ENCODE measurements at places on chromosomes 1 and 21. TPM values are rescaled to one million over a fixed set of nuclear protein-coding genes. Genes with fewer than 3 reads are reported as not detected.

GRCh38 chr1:226388131-226388530, 19.8 kb downstream of the PARP1 start:
- no peak for DNase-seq

DNA sequence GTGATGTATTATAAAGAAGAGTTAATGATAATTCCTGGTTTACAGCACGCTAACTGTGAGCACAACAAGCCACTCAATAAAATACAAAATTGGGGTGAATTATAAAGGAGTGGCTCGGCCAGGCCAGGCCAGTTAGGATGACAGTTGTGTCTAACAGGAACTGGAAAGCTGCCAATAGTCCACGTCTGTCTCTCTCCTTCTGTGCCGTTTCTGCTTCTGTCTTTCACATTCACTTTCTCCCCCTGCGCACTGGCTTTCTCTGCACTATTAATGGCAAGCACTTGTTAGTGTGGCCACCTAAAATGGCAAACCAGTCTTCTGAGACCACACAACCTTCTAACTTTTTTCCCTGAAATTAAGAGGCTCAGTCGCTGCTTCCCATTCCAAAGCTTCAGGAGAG, 394.3 kb downstream of the NTNG1 start:
- DNase-seq, result no peak

DNA sequence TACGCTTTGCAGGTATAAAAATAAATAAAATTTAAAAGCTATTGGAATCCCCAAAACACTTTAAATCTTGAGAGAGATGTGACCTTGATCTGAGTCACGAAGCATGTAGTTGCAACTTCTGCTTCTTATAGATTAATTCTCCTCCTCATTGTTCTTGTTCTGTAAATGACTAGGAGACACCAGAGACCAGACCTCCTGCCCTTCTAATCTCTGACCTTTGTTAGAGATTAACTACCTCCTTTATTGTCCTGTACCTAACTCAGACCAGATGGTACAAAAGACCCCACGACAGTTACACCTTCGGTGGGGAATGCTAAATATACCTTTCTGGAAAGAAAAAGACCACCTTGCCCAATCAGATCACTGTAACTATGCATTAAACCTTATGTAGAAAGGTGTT, 76.9 kb upstream of the NEK2 start:
- DNase-seq, result no peak

DNA sequence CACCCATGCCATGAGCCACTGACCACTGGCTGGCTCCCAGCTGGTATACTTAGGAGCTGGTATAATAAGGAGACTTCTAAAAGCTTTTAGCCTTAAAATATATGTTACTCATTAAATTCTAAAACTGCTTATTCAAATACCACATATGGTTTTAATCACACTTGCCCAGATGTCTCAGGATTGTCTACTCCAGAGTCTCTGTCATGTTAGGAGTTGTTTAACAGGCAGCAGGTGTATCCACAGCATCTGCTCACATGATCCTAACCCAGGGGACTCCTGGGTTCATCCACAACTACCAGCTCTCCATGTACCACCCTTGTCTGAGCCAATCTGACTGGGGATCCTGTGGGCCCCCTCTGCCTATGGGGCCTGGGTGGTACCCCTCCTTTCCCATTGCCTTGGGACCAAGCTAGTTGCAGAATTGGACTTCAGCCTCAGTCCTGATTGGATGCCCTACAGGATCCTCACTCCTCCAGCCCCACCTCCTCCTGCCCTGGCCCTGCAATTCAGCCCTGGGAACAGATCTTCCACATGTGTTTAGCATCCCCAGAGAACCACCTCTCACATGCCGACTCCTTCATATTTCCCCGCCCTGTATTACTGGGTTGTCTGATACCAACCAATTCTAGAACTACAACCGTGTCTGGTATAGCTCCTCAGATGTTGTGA, 61.3 kb downstream of the BCAR3 start:
- DNase-seq, result no peak

SPRR4 gene
- polyA plus RNA-seq, result not detected

- DNase-seq, result no peak
Observed at GRCh38 chr21:43034101-43034500, 41.5 kb downstream of the CBS start.

- DNase-seq, result no peak
Observed at GRCh38 chr1:22031214-22031962, 21.1 kb upstream of the CDC42 start.

ECM1 gene
- 40.8 TPM for polyA plus RNA-seq

CACNA1S gene
- polyA plus RNA-seq, result not detected

MNDA gene
- polyA plus RNA-seq, result 3.2 TPM

GRCh38 chr21:25907573-25908275, 173.0 kb downstream of the GABPA start:
- no peak for DNase-seq

GRCh38 chr1:7616076-7616832, 154.8 kb upstream of the VAMP3 start:
- DNase-seq, result no peak

DNA sequence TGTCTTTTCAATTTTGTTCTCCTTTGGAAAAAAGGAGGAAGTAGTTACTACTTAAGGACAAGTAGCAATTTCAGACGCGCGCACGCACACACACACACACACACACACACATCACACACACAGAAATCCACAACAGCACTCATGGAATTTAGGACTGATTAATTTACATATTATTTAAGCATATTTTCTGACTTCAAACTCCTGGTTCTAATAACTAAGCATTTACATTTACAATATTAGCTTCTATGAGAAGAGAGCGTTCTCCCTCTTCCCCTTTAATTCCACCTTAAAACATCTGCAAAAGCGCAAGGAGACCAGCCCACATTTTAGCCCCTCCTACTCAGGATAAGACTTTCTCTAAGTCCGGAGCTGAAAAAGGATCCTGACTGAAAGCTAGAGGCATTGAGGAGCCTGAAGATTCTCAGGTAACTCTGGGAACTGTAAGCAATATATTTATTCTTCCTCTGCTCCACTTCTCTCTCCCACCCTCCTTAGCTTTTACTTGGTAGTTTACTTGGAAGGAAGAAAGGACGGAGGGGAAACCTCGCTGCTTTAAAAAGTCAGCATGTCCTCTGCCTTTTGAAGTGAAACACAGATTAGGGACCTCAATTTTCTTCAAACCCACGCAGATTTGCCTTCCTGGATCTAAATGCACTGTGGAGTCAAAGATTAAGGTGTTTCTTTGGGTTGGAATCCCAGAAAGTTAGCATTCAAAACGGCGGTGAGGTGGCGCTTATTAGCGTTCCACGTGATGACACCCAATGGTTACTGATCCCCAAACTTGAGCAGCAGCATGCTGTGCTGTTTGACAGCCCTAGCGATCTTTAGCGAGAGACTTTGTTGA, at the start of gene PLA2G4A:
PLA2G4A (plus strand) TSS at position 339 of the 844 bp plus-strand sequence. CDS start 25,406 bp downstream, outside the sequence.
- peak; percentile 69 for DNase-seq

DNA sequence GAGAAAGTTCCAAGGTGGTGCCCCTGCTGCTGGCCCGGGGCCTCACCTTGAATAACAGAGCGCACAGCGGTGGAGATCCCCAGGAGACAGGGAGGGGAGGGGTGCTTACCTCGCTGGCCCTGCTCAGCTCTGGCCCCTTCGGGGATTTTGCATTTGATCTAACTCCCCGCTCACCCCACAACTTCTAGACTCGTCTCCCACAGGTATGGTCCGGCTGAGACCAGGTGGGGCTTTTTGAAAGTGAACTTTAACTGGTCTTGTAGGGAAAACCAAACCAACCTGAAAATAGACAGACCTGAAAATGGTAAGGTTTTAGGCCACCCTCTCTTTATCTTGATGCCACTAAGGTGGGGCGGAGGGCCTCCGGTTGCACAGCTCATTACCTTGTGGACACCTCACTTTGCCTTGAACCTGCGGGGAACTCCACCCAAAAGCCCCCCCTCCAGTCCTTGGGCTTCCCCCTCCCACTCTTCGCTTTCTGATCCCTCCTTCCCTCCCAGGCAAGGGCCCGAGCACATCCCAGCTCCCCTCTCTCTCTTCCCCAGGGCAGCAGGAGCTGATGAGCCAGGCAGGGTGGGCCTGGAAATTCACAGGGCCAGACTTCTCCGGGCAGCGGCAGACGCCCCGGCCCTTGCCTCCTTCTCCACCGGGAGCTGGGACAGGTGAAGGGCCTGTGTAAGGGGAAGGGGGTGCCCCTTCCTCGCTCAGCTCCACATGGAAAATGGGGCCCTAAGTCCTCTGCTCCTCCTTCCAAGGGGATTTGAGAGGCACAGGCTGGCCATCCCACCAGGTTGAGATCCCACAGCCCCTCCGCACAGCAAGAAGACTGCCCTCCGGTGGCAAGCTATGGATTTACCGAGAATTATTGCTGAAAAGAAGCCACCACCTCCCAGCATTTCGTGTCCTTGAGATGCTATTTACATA, 16.1 kb downstream of the TNFRSF8 start:
- DNase-seq, result no peak

DNA sequence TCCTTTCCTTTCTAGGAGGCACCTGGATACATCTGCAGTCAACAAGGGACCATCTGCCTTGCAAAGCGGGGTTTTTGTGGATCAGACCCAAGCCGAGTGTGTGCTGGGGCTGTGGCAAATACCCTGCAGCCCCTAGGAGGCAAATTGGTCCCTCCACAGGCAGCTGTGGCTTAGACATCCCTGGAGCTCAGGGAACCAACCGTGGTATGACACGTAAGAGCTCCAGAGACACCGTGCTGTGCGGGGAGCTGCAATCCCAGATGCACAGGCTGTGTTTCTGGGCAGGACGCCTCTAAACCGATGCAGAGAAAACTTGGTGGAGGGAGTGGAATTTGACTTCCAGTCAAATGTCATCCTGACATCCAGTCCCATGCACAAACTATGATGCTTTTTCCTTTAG, 141.5 kb downstream of the KAZN start:
- no peak for DNase-seq

GRCh38 chr1:205578780-205579571, 52.8 kb downstream of the ELK4 start:
- DNase-seq, result no peak

GRCh38 chr1:24535021-24535424, 20.9 kb upstream of the NCMAP start:
- DNase-seq, result no peak

DNA sequence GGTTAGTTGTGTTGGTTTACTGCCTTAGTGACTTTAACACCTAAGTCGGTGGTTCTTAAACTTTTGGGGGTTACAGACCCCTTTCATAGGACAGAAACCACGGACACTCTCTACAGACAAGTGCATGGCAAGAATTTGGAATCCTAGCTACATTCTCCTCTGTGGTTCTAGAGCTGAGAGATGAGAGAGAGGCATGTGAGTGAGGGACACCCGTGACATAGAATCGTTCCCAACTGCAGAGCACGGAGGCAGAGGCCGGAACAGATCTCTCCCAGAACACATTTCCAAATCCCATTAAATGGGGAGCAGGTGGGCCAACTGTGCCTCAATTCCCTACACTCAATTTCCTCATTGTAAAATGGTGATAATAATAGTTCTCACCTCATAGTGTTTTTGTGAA, 60.7 kb downstream of the DAB1 start:
- DNase-seq, result no peak

DNA sequence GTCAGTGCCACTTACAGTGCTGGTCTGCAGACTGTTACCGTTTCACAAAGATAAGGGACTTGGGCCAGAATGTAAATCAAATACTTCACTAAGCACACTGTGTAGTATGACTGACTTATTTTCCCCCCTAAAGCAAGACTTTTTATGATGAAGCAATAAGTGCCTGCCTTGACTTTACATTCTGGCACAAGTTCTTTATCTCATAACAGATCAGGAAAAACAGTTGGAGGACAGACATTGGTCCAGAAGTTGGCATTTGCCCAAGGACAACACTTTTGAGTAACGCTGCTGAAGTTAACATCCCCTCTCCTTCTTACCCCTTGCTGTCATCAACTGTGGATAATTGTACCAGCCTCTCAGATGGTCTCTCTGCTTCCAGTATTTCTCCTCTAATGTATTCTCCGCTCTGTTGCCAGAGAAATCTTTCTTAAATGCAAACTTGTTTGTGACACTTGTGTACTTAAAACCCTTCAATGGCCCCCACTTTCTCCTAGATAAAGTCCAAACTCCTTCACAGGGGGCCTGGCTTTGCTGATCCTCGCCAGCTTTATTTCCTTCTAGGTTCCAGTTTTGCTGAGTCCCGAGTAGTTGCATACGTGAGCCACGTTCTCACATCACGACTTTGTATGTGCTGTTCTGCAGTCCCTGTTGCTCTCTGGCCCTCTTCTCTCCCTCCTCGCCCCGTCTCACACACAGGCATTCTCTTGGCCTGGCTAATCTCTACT, 45.7 kb downstream of the S1PR1 start:
- no peak for DNase-seq

DNA sequence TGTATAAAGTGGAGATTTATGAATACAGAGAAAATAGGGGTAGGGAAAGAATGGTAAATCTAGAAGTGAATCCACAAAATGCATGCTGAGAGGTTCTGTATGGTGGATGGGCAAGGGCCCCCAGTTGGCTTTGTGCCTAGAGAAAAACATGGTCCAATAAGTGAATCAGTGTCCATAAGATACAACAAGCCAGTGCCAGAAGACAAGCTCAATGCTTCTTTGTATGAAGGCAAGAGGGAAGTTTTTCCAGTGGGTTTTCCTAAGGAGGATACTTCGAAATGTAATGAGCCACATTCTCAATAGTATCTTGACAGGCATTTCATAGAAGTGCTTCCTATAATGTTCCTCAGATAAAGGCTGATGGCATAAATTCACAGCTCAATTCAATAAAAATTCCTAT, 169.4 kb upstream of the HMCN1 start:
- DNase-seq, result no peak

ESRRG gene
- 0.90 TPM for polyA plus RNA-seq

GRCh38 chr1:46931151-46931550, 10.1 kb downstream of the CYP4A11 start:
- no peak for DNase-seq

KCNE1 gene
- polyA plus RNA-seq, result 0.48 TPM

SDE2 gene
- 14.2 TPM for polyA plus RNA-seq

DNA sequence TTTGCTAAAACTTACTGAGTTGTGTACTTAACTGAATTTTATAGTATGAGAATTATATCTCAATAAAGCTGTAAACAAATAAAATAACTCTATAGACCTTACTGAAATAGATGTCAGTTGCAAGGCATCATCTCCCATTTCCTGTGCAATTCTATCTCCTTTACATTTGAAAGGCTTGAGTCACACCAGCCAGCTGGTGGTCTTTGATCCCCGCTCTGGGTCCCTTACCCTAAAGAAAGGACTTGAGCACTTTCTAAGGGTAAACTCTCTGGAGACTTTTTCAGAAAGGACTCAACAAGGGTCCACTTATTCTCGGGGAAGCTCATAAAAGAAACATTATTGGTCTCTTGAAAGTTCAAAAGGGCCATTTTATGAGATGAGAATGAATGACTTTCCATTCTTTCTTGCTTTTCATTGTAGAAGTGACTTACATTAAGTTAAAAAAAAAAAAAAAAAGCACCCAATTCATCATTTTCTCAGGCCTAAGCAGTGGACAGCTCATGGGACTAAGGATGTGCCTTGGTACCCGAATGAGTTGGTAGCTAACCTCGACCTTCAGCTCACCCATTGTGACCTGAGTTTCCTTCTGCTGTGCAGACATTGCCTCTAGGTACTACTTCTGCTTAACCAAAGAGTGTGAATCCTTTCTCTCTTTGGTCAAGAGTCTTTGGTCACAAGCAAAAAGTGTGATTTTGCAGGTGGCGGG, 147.0 kb upstream of the COA6 start:
- no peak for DNase-seq
